ENCODE measurements at places on chromosomes 11 and 22.

DNA sequence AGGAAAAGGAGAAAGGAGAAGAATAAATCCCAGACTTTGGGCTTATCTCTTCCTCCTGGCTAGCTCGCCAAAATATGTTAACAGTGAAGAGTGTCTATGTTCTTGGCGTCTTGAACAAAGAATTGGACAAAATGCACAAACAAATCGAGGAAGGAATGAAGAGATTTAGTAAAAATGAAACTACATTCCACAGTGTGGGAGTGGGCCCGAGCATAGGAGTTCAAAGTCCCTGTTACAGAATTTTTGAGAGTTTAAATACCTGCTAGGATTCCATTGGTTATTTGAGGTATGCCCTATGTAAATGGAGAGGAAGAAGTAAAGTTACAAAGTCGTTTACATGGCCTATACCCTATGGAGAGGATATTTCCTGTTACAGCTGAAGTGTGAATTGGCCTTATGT lies 525.1 kb upstream of the CNTN5 start:
- no peak for DNase-seq

- no peak for DNase-seq
Observed at GRCh38 chr11:44467413-44467812, 98.0 kb upstream of the CD82 start.

DNA sequence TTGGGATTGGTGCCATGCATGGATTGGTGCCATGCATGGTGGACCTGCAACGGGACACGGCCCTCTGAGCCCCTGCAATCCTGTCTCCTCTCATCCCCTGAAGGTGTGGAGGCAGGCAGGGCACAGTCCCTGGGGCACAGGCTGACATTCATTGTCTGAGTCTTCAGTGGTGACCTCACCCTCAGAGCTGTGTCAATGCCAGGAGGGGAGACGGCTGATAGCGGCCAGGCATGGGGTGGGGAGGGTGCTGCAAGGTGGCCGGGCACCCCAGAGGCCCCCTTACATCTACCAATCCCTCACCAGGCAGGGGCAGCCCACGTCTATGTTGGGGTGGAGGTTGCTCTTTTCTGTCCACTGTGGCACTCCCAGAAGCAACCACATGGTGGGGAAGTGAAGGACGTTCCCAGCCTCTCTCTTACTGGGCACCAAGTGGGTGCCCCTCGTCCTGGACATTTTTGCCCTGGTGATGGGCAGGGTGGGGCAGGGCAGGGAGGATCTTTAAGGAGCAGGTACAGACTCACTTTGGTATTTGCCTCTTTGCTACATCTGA lies 47.6 kb downstream of the NECTIN1 start:
- DNase-seq: no peak

GRCh38 chr11:118078911-118079411 lies 2.1 kb downstream of the TMPRSS4 start:
- DNase-seq: no peak

- no peak for DNase-seq
Observed at GRCh38 chr11:85721191-85721590, 35.2 kb upstream of the CCDC89 start.

GRCh38 chr22:38085501-38085900 lies 1.5 kb upstream of the SLC16A8 start:
- DNase-seq: no peak

DNA sequence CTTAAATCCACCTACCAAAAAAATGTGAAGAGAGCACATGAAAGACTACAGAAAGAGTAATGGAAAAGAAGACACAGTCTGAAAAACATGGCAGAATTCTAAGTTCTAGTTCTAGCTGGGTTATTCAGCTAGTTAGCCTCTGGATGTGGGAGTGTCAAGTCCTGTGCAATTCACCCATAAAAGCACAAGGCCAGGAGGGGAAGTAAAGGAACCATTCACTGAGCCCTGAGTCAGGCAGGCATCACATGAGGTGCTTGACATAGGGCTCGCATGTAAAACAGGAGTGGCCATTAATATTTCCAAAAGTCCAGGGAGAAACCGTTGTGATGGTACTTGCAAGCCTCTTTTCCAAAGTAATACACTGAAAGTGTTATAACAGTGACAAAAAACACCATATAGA lies 103.7 kb downstream of the GAB2 start:
- no peak for DNase-seq

- DNase-seq: peak; percentile 55
Observed at GRCh38 chr22:31206896-31207687, 5.0 kb upstream of the LIMK2 start.

GRCh38 chr11:108734283-108734682 lies 69.4 kb downstream of the DDX10 start:
- DNase-seq: no peak

DNA sequence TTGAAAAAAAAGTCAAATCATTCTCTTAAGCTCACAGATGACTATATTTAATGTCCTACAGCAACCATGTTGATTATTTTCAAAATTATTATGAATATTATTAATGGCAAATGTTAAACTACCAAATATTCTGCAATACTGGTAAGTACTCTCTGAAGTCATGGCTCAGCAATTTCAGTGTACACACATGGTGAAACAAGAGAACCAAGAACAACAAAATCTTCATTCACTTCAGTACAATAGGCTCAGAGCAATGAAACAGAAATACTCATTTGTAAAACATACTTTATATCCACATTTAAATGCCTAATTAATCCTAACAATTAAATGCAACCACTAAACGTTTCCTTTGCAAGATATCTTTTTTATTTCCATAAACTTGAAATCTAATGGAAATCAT lies 347.2 kb downstream of the TTC28 start:
- no peak for DNase-seq

Data from activated CD4-positive, alpha-beta T cell treated with anti-CD3 and anti-CD28 coated beads for 48 hours (primary cell).